Cortex of kidney (tissue), 1 donor: ENCODE measurements at places on chromosomes 1 and 21.

DNA sequence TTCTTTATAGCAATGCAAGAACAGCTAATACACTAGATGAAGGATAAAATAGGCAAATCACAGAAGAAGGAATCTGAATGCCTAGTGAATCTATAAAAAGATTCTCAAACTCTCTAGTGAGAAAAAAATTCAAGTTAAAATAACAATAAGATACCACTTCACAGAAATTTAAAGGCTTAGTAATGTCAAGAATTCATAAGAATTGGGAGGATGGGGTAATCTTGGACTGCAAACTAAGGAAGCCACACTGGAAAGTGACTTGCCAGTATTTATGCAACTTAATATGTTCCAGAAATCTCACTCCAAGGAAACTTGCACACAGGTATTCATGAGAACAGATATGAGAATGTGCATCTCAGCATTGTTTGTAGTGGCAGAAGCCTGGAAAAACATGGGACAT, 38.9 kb upstream of the PRRC2C start:
- no peak for DNase-seq

GRCh38 chr21:45029948-45030681, 44.3 kb upstream of the ADARB1 start:
- DNase-seq, result no peak

DNA sequence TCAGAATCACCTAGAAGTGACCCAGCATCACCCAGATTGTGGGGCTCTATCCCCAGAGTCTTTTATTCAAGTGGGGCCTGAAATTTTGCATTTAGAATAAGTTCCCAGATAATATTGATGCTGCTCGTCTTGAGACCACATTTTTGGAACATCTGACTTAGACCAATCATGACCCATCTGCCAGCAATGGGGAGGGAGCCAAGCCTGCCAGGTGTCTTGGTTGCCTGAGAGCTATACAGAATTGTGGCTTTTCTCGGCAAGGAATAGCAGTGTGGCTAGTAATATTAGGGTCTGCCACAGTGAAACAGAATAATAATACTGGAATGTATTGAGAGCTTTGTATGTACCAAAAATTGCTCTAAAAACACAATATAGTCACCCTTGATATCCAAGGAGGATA, 31.1 kb upstream of the RGS8 start:
- DNase-seq, result no peak

GRCh38 chr1:56442290-56442877, 137.0 kb downstream of the PLPP3 start:
- no peak for DNase-seq

GRCh38 chr1:209618756-209619420, 33.3 kb downstream of the LAMB3 start:
- DNase-seq, result no peak
